ENCODE measurements at places on chromosomes 2 and 18.

DNA sequence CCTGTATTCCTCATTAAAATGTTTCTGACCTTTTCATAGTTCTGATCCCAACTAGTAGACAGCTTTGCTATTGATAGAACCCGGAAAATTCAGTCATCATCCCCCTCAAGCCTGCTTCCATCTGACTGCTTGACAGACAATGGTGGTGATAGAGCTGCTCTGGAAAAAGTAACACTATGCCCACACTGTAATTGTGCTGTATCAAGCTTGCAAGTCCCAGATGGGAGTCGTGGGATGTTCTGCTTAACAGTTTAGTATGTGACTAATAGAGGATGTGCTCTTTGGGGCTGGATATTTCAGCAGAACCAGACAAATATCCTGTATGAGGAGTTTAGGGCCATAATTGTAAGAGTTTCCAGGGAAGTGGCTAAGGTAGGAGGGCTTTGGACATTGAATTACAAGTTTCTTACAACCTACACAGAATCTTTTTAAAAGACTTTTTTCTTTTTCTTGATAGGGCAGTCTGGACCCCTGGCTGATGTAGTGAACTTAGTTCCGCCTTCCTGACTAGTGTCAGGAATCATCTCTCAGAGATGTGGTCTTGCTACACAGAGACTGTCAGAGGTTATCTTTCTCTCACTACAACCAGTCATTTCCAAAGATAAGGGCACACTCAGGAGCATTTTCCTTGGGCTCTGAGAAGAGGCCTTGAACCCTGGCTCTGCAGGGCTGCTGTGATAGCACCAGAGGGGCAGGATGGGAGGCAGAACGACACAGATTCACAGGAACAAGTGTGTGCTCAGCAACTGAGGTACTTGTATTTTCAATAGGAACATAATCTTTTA lies 158.0 kb upstream of the RBMS1 start:
- no peak for DNase-seq

GRCh38 chr2:159445307-159445706 lies 158.8 kb upstream of the WDSUB1 start:
- no peak for DNase-seq

DNA sequence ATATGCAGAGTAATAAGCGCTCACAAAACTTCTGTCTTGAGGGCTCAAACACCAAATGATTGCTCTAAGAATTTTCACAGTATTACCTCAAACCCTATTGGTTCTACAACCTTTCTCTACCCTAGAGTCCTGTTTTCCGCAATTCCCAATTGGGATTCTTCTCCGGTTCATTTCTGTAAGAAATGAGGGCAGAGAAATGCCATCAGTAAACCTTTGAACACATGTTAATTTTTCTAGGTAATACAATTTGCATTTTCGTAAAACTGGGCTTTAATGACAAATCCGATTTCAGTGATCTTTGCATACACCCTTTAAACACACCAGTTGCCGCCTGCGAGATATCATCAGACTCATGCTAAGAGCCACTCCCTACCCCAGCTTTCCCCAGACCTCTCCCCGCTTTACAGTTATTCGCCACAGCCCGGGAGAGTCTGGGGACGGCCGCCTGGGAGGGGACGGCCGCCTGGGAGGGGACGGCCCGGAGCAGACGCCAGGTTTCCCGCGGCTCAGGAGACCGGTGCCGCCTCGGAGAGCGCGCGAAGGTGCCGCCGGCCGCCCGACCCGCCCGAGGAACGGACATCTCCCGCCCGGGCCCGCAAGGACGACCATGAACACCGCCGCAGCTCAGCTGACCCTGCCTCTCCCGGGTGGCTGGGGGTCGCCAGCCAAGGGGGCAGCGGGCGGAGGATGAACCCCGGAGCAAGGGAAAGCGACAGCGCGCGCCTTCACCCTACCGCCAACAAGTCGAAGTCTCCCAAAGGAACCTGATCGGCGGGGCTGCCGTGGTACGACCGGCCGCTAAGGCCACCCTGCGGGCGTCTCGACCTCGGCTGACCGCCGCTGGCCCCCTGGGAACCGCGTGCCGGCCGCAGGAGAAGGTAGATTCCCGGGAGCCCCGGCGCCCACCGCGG lies 463 bp downstream of the SMC6 start:
- peak; percentile 31 for DNase-seq

GRCh38 chr2:224682134-224682533 lies 34.0 kb downstream of the CCDC195 start:
- DNase-seq: no peak

GRCh38 chr2:69955029-69955428 lies 6.4 kb downstream of the ASPRV1 start:
- no peak for DNase-seq

DNA sequence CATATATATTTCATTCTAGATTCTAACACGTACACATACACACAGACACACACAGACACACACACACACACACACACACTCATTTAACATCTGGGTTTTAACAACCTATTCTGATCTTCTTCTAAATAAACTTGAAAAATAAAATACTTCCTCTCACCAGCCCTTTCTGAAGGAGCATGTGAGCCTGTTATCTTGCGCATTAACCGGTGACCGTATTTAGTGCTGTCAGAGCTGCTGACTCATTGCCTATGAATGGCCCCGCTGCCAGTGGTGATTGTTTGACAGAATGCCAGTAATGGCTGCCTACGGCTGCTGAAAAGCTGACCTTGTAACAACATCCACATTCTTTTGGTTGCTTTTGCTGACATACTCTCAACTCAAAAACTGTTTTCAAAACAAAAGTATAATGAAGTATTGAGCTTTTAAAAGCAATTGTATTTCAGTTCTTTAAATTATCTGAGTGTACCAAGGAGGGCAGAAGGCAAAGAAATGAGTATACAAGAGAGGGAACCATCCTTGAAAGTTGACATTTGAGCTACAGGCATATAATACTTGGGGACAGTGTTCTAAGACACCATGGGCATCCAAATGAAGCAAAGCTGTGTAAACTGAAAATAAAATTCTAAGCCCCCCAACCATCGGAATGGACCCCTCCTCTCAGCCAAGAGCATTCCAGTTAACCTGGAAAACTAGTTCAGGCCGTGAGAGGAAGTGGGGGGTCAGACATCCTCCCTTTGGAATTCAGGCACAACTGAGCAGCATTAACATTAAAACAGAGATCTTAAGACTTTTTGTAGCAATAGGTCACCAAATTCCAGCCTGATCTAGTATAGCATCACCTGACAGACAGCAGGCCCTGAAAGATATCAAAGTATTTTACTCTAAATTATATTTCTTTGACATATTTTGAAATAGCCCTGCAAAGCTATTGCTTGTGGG lies 50.2 kb upstream of the DTNA start:
- no peak for DNase-seq

- DNase-seq: no peak
These were observed 1664.6 kb upstream of the CELF4 start for GRCh38 chr18:39230086-39230803.

DNA sequence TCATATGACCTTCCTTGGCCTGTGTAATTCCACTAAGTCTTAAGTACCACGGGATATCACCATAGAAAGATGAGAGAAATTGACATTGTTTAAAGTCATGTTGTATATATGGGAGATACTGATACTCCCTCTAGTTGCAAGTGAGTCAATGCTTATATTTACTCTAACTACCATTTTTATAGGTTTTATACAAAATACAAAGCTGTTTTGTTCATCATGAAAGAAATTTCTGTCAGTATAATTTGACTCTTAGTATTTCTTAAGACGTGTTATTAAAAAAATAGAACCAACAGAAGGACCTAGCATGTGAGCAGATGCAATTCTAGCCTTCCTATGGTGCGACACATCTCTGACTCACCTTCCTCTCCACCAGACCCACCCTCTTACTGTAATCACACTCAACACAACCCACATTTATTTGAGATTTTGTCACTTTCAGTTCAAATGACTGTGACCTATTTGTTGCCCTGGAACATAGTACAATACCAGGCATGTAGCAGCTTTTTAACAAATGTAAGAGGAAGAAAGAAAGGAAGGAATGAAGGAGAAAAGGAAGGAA lies 453.1 kb downstream of the CMPK2 start:
- DNase-seq: no peak

GRCh38 chr2:128271597-128271910 lies 47.1 kb downstream of the HS6ST1 start:
- DNase-seq: no peak

Data from effector CD4-positive, alpha-beta T cell (primary cell).